GM12892 (cell line): ENCODE measurements at places on chromosomes 12 and 14.

- DNase-seq, result no peak
Measured at GRCh38 chr14:32383364-32384009, 54.4 kb downstream of the AKAP6 start.

- no peak for DNase-seq
Measured at GRCh38 chr12:98421316-98421715, 94.1 kb upstream of the TMPO start.

GRCh38 chr12:28899951-28900350 is 249.1 kb upstream of the FAR2 start:
- DNase-seq, result no peak

DNA sequence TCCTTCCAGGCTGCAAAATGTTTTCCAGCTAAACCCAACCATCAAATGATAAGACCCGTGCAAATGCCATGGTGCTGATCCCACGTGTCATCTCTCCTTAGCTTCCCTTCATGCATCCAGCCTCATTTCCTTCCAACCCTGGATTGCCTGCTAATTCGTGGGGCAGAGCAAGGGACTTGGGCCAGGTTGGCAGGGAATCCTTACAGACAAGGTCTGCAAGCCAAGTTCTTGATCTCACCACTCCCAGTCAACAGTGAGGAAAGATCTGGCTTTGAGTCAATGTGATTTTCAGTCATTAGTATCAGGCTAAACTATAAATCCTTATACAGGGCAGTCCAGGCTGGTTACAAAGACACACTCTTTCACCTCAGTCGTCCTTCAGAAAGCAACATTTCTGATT is 150.9 kb downstream of the ANO2 start:
- DNase-seq, result no peak

- DNase-seq, result no peak
Measured at GRCh38 chr14:51431741-51432140, 191.7 kb downstream of the TMX1 start.

DNA sequence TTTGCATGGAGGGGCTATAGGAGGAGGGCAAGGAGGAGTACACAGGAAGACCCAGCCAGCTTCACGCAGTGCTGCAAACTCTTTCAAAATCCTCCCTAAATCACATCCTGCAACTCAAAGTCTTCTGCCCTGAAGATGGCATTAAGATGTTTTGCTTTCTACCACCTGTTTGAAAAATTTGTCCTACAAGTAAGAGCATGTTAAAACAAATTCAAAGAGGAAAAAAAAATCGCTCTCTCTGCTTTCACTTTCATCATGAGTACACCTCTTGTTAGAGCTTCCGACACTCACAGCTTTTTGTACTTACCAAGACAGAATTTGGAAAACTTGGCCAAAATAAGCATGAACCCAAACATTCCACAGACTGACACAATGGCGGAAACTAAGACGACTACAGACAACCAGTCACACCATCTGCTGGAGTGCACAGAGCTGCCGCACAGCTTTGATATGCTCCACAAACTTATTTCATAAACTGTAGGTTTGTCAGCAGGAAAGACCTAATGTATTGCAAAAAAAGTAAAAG is 21.3 kb downstream of the GCH1 start:
- DNase-seq, result no peak

GRCh38 chr12:58086006-58086405 is 144.6 kb downstream of the ATP23 start:
- no peak for DNase-seq

DNA sequence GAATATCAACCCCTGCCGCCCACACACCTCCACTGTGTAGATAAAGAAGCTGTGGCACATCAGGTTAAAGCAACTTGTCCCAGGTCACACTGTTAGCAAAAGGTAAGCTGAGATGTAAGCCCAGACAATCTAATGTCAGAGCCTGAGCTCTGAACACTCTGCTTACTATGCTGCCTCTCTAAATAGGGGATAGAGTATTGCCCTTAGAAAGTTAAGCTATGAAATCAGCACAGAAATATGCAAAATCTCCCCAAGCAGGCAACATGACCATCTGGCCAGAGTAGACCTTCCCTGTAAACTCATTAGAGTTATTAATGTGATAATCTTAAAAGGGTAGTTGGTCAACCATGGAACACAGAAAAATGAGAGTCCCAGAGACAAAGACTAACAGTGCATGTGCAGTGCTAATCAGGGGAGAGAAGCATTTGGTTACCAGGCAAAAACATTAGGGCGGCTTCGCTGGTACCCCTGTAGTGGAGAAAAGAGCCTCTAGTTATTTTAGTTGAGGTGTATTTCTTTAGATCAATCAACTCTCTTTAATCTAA is 171.0 kb downstream of the BTG1 start:
- DNase-seq, result no peak

DNA sequence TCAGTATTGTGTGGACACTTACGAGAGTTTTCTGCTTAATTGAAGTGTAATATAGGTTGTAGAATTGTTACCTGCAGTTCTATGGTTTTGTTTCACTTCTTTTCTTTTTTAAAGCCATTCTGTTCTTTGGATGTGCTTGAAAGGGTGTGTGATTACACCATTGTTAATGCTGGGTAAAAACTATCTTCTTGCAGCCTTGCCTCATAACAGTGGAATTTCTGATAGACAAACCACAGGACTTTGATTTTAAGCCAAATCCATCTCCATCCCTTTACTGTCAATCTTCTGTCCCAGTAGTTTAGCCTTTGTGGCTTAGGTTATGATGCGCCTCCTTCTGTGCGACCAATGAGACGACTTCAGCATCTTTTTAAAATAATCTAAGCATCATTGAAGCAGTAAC is 182.3 kb downstream of the PELI2 start:
- no peak for DNase-seq

- DNase-seq, result no peak
Measured at GRCh38 chr12:18057051-18057450, 32.9 kb downstream of the RERGL start.

GRCh38 chr12:123946152-123946515 is 26.5 kb downstream of the CCDC92 start:
- no peak for DNase-seq

- DNase-seq, result no peak
Measured at GRCh38 chr12:112283546-112283945, 98.7 kb downstream of the HECTD4 start.
